ENCODE measurements at places on chromosomes 5 and 9.
A peak's percentile ranks its signal among the peaks of the same experiment; 100 is the strongest.

GRCh38 chr5:111857623-111858022, 100.6 kb upstream of the NREP start:
- peak; percentile 4 for DNase-seq

GRCh38 chr9:87557996-87558395, 60.3 kb downstream of the DAPK1 start:
- no peak for DNase-seq

GRCh38 chr9:68560071-68560844, 19.6 kb upstream of the TMEM252 start:
- DNase-seq: peak; percentile 21

- no peak for DNase-seq
Measured at GRCh38 chr5:21806943-21807342, 1046.2 kb downstream of the CDH12 start.

- DNase-seq: no peak
Measured at GRCh38 chr9:27792971-27793689, 219.8 kb upstream of the C9orf72 start.

DNA sequence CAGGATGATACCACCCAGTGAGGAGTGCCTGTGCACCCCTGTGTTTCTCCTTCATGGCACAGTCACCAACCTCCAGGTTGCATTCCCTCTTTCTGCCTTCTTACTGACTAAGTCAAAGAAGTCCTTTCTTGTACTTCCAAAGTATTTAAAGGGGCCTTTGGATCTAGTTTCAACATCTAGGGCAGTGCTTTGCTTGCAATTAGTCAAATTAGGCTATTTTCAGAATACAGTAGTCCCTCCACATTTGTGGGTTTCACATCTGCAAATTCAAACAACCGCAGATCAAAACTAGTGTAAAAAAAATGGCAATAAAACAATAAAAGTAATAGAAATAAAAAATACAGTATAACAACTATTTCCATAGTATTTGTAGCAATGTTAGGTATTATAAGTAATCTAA, 333.9 kb upstream of the SEMA6A start:
- no peak for DNase-seq

DNA sequence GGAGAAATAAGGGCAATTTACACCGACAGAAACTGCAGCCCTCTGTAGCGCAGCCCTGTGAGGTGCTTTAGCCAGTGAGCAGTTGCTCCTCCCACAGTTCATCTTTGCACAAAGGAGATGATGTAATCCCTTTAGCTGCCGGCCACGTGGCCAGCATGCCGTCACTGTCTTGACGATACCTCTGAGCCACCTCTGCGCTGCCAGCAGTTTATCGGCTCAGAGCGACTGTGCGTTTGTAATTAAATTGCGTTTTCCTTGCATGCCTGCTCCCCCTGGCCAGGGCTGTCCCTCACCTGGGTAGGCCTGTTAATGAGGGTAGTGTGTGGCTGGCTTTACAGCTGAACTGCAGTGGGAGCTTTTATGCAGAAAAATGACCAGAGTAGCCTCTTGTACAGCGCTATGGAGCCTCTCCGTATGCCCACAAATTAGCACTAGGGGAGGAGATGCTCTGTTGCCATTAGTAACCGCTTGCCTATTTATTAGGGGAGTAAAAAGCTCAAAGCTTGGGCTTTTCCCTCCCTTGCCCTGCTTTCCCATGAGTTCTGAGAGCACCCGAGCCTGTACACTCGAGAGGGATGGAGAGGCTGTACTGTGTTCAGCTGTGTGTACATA, 107.0 kb downstream of the TRIO start:
- DNase-seq: peak; percentile 11

DNA sequence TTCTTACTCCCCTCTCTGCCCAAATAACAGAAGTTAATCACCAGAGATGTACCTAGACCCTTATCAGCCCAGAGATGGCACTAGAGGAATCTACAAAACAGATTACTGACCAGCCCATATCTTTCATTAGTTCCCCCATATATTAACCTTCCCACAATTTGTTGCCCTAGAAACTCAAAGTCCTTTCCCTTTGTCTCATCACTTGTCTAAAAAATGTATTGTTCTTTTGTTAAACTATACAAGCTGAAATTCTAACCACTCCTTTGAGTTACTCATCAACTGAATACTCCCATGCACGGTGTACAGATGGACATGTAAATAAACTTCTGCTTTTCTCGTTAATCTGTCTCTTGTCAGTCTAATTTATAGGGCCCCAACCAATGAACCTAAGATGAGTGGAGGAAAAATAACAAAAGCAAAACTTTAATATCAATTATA, 130.9 kb downstream of the CCDC192 start:
- no peak for DNase-seq

- no peak for DNase-seq
Measured at GRCh38 chr5:140365282-140365681, 5.3 kb downstream of the SLC4A9 start.

DNA sequence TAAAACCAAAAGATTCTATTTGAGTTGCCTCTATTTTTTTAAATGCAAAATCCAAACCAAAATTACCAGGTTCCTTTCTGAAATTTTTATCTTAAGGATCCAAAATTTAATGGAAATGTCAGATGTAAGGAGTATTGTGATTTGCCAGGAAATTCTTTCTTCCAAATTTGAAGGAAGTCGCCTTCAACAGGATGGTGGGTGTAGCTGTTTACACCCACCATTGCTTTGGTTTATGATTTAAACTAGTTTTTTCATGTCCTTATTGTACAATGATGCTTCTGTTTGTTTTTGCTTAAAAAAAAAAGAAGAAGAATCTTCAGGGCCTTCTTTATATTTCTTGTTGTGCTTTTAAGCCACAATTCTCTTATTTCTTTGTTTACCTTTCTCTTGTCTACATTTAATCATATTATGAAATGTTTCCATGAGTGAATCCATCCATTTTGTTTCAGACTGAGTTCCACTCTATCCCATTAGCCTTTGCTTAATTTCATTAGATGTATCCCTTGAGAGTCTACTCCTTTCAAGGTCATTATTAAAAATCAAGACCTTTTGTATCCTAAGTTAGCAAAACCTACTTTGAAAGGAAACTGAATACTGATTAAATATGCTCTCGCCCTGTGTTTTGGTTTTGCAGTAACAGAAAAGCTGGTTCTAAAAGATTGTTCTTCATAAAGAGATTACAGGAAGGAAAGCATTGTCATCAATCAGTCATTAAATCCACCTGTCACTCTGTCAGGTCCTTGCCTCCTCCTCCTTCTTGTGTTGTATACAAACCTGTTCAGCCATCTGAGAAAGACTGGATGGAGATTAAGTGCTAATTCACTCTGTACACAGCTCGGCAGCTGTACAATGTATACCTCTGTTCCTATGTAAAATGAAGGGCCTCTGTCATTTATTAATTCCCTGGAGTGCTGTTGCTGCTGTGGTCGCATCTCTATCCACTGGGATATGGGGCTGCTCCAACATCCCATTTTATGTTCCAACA, 45.5 kb upstream of the SLC2A8 start:
- DNase-seq: no peak

DNA sequence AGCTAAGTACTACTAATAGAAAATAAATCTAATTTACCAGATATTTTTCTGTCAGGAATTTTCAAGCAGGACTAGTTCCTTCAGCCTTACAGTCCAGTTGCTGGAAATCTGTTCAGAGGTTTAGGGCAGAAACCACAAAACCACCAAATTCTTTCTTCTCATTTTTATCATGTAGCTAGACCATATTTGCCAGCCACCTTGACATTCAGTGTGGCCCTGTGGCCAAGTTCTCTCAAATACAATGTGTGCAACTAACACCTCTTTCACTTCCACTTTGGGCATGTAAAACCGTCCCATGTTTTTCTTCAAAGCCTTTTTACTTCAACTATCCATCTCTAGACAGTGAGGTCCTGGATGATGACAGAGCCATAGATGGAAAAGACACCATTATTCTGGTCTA, 1133.2 kb upstream of the CDH18 start:
- no peak for DNase-seq

DNA sequence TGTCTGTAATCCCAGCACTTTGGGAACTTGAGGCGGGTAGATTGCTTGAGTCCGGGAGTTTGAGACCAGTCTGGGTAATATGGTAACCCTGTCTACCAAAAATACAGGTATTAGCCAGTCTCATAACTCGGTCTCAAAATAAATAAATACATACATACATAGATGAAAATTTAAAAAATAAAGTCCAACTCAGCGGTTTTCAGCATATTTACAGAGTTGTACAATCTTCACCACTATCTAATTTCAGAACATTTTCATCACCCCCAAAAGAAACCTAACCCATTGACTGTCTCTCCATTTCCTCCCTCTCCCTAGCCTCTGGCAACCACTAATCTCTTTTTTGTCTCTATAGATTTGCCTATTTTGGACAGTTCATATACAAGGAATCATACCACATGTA, 10.7 kb downstream of the RMND5B start:
- DNase-seq: no peak

DNA sequence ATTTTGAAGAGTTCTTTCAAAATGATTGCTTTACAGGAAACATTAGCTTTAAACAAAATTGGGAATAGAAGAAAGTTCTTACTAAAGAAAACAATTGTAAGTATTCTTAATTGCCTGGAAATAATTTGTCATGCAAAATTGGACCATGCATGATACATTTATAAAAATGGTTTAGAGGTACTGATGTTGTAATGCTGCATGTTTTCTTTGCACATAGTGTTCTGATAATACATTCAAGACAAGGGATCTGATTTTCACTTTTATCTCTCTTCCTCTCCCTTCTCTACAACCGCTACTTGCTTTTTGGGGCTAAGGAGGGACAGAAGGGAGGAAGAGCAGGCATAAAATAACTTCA, 211.6 kb upstream of the MPDZ start:
- no peak for DNase-seq
